ENCODE measurements at places on chromosomes 7 and 10.
A peak's percentile ranks its signal among the peaks of the same experiment; 100 is the strongest.

DNA sequence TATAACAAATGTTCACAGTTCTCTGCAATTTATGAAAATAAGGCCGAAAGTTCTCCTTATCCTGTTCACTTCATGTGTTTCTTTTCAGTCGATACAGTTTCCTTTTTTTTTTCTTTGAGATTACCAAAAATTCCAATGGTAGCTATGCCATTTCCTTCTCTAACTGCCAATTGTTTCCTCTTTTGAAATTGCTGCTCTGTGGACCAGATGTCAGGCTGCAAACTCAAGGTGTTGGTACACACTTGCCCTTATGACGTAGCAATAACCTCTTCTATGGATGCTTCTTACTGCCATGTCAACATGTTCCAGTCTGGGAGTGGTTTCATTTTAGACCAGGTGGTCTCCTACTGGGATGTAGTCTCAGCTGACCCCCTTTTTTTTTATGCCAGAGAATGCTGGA, 52.9 kb downstream of the CASD1 start:
- DNase-seq = no peak

- peak; percentile 25 for DNase-seq
Measured at GRCh38 chr7:34165927-34166550, 260.7 kb downstream of the BMPER start.

- DNase-seq = no peak
Measured at GRCh38 chr7:122674502-122674901, 24.4 kb downstream of the RNF133 start.

DNA sequence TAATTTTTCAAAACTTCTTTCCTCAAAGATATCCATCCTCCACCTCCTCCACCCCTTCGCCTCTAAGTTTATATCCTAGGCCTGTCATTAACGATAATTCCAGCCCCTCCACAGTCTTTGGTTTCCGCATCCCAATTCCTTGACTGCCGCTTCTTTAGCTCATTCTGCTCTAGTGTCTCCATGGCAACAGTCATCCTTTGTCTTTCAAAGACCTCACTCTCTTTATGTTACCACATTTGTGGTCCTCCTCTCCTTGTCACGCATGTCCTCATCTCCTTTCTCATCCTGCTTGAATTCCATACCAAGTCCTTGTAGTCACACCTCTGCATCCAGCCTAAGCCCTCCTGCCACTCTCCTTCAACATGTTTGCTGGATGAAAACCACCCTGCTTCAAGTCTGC, 511.2 kb upstream of the KLF6 start:
- DNase-seq = no peak

GRCh38 chr7:108818742-108819141, 249.1 kb downstream of the DNAJB9 start:
- no peak for DNase-seq

DNA sequence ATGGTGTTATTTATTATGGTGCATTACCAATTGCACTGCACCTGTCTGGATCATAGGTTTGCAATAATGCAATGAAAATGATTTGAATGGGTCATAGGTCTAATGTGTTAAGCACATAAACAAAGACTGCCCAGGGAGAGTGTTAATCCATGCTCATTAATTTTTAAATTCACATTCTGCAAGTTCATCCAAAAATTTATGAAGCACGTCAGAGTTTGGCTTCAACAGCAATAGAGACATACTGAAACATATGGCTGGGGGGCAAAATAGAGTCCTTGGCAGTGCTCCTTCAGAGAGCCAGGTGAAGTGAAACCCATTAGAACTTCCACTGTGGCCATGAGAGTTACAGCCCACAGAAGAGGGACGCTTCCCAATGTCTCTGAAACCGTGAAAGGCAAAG, 441.1 kb downstream of the POM121L12 start:
- DNase-seq = no peak

- DNase-seq = no peak
Measured at GRCh38 chr7:33632322-33632721, 273.0 kb upstream of the BMPER start.

DNA sequence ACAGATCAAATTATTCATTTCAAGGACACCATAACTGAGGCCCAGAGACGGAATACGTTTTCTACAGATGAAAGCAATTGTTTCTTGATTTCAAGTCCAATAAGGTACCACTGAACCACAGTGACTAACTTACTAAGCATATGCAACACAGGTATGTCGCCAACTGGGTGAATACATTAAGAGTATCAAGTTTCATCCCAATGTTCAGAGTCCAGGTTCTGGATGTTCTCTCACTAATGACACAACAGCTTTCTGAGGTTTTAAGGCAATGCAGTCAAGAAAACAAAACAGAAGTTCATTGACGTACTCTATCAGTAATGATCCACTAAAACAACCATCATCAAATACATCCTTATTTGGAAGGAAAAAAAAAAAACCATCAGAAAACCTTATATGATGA, 35.8 kb downstream of the NSUN6 start:
- no peak for DNase-seq

- DNase-seq = no peak
Measured at GRCh38 chr10:3427347-3427746, 254.8 kb upstream of the PITRM1 start.

GRCh38 chr10:1178506-1178905, 122.3 kb downstream of the WDR37 start:
- DNase-seq = no peak

DNA sequence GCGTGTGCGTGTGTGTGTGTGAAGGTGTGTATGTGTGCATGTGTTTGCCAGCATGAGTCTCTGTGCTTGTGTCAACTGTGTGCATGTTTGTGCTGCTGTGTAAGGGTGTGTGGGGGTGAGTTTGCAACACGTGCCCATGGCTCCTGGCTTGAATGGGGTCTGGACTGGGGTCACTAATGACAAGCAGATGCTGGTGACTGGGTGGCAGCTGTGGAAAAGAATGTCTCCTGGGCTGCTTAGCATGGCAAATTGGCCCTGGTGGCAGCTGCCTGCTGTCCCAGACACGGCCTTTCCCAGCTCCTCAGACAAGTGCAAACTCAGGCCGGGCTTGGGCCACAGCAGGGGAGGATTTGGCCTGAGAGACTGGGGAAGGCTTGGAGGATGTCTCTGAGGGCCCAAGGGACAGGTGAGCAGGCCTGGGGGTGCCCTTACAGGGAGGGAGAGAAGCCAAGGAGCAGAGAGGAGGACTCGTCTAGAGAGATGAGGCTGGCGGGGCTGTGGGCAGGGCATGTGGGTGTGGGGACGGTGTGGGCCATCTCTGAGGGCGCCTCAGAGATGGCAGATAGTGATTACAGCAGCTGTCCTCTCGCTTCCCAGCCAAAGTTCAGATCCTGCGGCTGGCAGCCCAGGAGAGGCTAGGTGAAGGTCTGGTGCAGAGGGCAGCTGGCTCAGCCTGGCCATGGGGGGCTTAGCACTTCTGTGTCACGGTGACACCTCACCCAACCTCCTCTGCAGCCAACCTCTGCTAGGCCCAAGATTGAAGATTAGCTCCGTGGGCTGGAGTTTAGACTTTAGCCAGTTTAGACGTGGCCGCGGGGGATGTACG, 1.5 kb downstream of the AQP1 start:
- no peak for DNase-seq

- no peak for DNase-seq
Measured at GRCh38 chr10:26969145-26969926, 108.6 kb upstream of the ABI1 start.

Measured in iPS DF 6.9 (cell line).